Ascending aorta (tissue), 2 donors: ENCODE measurements at places on chromosomes 5 and 9.

GRCh38 chr5:91424638-91425436 is 41.7 kb upstream of the ARRDC3 start:
- DNase-seq = no peak

DNA sequence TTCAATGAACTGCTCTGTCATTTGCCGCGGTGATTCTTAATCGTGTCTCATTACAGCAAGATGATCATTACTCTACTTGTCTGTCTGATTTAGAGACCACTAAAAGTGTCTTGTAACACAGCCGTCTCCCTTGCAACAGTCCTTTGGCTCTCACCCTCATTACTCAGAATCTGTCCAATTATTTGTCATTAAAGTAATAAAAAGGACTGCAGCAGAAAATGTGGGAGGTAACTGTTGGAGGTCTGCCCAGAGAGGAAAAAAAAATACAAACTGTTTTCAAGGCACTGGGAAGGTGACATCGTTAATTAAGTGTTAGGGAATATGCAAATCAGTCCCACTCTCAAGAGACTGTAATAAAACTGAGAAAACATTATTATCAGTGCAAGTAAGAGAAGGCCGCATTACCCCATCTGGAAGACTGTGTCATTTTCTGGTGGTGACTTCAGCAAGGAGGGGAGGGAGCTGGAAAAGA is 281.0 kb downstream of the RASEF start:
- no peak for DNase-seq

DNA sequence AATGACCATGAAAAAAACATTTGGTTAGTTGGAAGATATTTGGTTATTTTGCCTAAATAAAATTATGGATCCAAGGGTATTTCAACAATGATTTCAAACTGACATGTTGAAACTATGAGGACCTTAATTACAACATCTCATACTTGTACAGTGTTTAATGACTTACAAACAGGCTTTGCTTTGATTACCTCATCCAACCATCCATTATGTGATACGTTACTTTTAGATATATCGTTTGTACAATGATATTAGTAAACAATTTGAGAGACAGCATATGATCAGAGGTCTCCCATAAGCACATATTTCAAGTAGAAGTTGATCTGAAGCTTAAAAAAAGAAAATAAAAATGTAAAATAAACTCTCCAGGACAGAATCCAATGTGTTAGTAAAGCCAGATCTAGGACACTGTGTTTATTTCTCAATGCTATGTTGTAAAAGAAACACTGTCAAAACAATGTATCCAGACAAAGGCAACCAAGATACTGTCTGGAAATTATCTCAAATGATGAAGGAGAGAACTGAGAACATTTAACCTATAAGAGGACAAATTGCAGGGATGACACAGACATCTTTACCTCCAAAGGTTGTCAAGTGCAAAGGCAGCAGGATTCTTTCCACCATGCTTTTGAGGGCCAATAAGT is 116.0 kb upstream of the TARS1 start:
- DNase-seq = no peak

DNA sequence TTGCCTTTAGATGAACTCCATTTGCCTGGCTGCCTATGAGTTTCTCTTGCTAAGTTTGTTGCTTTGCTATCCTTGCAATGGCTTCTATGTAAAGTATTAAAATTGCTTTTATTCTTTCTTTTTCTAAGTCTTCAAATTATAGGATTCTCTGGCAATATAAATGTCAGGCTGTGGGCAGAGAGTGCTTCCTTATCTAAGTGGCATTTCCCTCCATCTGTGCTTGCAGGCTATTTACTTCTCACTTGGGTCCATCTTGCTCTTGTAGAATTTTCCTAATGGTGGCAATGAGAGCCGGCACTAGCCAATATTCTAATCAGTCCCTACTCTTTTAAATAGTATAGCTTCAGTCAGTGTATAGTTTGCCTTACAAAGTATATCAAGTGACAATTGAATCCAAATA is 63.3 kb downstream of the FAM174A start:
- no peak for DNase-seq

- no peak for DNase-seq
These were observed 50.5 kb downstream of the HACD4 start for GRCh38 chr9:20980832-20981455.
